Progenitor cell of endocrine pancreas (in vitro differentiated cells): ENCODE measurements at places on chromosomes 1 and 21.

DNA sequence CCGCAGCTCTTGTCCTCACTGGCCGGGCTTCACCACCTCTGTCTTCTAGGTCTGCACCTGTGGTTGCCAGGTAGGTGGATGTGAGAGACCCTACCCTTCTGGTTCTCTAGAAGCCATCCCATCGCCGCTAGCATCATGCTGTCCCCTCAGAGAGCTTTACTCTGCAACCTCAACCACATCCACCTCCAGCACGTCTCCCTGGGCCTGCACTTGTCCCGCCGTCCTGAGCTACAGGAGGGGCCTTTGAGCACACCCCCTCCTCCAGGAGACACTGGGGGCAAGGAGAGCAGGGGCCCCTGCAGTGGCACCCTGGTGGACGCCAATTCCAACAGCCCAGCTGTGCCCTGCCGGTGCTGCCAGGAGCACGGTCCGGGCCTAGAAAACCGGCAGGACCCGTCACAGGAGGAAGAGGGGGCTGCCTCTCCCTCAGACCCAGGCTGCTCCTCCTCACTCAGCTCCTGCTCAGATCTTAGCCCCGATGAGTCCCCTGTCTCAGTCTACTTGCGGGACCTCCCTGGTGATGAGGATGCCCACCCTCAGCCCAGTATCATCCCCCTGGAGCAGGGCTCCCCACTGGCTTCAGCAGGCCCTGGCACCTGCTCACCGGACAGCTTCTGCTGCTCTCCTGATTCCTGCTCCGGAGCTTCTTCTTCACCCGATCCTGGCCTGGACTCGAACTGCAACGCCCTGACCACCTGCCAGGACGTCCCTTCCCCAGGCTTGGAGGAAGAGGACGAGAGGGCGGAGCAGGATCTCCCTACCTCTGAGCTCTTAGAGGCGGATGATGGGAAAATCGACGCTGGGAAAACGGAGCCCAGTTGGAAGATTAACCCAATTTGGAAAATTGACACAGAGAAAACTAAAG is 1.2 kb downstream of the RUSC1 start:
- no peak for DNase-seq

DNA sequence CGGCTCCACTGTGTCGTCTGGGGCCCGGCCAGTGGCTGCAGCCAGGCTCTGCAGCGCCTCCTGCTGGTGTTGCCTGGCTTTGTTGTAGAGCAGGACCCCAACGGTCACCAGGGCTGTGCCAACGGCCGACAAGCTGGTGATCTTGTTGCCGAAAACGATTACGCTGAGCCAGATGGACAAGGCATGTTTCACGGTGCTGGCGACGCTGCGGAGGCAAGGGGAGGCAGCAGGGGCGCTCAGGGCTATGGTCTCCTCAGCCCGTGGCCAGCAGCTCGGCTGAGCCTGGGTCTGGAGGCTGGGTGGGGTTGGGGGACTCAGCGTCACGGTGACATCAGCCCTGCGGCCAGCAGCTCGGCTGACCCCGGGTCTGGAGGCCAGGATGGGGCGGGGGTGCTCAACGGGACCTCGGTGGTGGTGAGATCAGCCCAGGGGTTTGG is 7.0 kb upstream of the CDK11B start:
- DNase-seq, result peak; percentile 29

- no peak for DNase-seq
Measured at GRCh38 chr1:95124342-95124741, 7.2 kb downstream of the TLCD4 start.

- peak; percentile 20 for DNase-seq
Measured at GRCh38 chr21:29939104-29939923, 482 bp downstream of the GRIK1 start.

DNA sequence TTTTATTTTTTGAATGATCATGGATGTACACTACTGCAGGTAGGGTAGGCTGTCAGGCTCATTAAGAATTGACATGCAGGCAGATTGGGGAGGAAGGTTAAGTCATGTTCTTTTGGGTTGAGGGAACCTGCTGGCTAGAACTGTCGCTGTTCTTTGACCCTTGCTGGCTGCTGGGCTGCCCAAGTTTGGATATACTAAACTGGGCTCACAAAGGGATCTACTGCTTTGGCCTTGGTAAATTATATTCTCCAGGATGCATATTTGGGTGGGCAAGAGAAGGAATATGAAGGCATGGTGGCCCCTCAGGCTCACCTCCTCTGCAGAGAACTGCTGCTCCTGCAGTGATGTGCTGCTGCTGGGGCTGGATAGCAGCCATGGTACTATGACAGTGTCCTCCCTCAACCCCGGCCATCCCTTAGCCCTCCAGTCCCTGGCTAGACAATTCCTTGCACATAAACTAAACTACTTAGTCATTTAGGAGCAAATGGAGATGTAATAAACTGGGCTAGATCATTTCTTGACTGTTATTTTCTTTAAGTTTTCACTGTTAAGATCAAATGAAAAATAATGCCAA is 6.1 kb downstream of the ATP1A1 start:
- DNase-seq, result no peak

- DNase-seq, result no peak
Measured at GRCh38 chr1:247471445-247472016, 13.6 kb upstream of the OR2B11 start.
